ENCODE measurements at places on chromosomes 2 and 18.

GRCh38 chr2:191869178-191869577 is 22.3 kb upstream of the CAVIN2 start:
- DNase-seq, result no peak

GRCh38 chr2:137942037-137942832 is 22.0 kb upstream of the HNMT start:
- DNase-seq, result no peak

DNA sequence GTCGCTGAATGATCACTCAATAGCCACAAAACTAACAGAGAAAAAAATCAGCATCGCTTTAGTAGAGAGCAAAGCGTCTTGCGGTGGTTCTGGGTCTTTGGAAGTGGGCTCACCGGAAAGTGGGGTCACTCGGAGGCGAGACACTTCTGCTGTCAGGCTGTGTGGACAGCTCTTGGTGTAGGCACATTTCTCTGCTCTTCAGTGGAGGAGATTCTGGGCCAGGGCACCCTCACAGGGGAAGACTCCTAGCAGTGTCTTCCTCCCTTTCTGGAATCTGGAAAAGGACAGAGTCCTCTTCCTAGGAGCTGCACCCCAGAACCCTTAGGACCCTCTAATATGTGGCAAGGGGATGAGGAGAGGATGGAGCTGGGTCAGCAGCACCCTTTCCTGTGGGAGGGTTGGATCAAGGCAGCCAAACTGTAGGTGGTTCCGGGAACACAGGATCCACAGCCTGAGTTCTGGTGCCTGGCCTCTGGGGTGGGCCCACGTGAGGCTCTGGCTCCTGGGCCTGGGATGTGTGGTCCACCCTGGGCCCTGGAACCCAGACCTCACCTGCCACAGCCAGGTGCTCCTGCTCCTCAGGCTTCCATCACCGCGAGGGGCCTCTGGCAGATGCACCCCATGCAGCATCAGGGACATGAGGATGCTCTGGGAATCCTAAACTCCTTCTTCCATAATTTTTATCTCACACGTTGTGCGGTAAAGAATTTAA is 25.1 kb downstream of the GPR35 start:
- DNase-seq, result no peak

- no peak for DNase-seq
Observed at GRCh38 chr2:60104514-60105505, 448.6 kb downstream of the BCL11A start.

DNA sequence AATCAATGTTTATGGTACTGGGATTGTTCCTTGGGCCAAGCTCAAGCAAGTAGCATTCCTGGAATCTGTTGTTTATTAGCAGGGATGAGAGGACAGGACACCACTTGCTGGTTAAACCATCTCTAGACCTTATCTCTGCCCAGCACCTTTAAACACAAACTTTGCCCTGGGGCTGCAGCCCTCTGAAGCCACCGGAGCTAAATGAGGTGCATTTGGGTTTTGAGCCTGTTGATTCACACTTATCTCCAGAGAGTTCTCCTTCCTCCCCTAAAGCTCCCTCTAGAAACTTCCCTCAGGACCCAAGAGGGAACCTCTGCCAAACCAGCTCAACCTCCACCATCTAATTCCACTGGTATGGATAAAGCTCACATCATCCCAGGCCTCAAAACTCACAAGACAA is 94.8 kb upstream of the EPAS1 start:
- no peak for DNase-seq

GRCh38 chr2:64177315-64177714 is 33.1 kb upstream of the PELI1 start:
- no peak for DNase-seq

DNA sequence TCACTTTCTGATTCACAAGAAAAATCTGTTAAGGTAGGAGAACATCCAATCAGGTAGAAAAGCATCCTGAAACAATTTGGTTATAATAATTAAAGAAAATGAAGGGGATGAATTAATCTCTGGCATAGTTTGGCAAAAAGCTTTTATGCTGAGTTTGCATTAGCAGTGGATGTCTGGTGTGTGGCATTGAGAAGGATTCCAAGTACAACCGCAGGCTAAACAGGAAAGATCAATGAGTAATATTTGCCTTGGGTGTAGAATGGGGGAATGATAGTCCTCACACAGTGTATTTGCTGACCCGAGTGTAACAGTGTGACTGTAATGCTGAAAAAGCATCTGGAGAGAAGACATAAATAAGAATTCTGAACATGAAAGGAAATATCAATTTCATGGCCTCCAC is 68.3 kb upstream of the SESTD1 start:
- DNase-seq, result no peak

Measured in stimulated activated CD4-positive, alpha-beta T cell treated with anti-CD3 and anti-CD28 coated beads, Interleukin-15, amount 100 ng/mL, for 48 hours (primary cell).